ENCODE measurements at places on chromosomes 11 and 22.

DNA sequence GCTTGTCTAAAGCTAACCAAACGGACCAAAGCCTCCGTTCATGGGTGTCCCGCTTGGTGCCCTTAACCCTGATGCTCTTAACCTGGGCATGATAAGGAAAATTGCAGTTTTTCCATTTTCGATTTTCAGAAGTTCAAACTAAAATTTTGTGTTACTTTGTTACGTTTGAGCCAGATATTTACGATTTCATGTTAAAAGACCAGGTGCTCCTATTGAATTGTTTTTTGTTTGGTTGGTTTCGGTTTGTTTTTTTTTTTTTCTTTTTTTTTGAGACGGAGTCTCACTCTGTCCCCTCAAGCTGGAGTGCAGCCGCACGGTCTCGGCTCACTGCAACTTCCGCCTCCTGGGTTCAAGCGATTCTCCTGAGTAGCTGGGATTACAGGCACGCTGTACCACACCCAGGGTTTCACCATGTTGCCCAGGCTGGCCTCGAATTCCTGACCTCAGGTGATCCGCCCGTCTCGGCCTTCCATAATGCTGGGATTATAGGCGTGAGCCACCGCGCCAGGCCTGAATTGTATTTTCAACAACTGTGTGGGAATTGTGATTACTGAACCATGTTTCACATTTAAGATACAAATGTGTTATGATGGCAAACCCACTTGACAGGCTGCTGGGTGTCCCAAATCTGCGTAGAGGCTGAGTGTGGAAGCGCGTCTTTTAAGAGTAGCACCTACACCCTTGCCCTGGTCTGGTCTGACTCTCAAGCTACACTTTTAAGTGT, 864 bp upstream of the USP28 start:
- DNase-seq = no peak

GRCh38 chr22:27668828-27669797, 132.4 kb downstream of the MN1 start:
- peak; percentile 89 for DNase-seq

DNA sequence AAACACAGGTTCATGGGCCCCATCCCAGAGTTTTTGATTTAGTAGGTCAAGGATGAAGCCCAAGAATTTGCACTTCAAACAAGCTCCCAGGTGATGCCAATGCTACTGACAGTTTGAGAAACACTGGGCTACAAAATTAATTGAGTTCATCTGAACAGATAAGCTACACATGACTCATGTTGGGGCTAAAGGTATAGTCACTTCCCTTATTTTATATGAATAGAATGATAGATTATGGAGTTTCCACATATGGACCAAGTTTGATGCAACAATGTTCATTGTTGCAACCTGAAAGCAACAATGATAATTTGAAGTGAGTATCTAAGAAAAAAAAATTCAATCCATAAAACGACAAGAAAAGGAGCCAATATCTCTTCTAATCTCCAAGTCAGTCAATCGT, 54.9 kb downstream of the SOX6 start:
- DNase-seq = no peak

DNA sequence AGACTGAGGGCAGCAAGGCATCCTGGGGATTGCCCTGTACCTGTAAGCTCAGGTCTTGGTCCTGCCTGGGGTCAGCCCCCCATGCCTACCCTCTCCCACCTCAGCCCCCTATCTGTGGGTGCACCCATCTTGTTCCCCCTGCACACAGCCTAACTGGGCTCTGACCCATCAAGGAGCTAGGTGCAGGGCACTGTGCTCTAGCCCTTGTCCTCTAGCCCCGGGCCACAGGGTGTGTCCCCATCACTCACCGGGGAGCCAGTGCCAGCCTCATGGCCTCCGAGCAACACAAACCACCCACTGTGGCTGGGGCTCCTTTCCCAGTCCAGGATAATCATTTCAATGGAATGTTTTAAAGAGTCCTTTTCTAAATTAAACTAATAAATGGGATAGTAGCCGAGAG, 293.9 kb upstream of the PLET1 start:
- DNase-seq = no peak

DNA sequence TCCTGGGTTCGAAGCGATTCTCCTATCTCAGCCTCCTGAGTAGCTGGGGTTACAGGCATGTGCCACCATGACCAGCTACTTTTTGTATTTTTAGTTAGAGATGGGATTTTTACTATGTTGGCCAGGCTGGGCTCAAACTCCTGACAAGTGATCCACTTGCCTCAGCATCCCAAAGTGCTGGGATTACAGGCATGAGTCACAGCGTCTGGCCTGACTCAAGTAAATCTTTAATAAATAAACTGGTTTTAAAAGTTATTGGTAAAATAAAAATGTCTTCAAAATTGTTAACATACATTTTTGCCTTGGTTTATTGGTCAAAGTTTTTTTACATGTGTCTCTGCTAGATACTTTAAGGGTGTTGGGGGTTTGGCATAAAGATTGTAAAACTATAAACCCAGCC, 7.3 kb upstream of the PES1 start:
- no peak for DNase-seq

DNA sequence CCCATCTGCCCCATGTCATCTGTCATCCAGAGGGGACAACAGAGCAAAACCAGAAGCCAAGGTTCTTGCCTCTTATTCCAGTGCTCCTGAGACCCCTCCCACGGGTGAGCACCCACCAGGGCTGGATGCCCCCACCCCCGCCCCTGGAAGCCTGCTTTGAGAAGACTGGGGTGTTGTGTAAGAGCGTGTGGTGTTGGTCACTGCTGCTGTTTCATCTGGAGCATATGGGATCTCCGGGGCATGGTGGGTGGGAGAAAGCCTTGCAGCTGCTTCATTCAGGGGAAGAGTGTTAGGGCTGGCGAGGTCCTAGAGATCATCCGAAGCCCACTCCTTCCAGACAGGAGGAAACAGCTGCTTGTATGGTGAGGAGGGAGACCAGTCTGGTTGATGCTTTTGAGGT, 54.1 kb downstream of the CHRDL2 start:
- peak; percentile 35 for DNase-seq

GRCh38 chr11:11458485-11458884, 105.4 kb upstream of the CSNK2A3 start:
- no peak for DNase-seq

GRCh38 chr22:38051900-38052862, 5.0 kb upstream of the PICK1 start:
- peak; percentile 92 for DNase-seq

DNA sequence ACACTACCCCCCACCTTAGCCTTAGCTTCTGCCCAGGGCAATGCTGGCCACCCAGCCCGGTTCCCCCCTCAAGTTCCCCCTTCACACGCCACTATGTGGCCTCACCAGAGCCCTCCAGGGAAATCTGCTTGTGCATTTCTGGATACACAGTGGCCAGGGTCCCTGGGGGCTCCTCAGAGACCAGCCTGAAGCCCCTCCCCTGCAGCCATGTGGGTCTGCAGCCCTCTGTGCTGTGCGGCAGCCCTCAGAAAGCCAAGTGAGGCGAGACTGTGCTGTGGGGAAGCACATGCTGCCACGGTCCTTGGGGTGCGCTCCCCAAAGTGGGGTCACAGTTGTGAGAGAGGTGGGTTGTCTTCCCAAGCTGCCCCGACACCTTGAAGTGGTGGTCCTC, 2.1 kb upstream of the PLXNB2 start:
- no peak for DNase-seq

DNA sequence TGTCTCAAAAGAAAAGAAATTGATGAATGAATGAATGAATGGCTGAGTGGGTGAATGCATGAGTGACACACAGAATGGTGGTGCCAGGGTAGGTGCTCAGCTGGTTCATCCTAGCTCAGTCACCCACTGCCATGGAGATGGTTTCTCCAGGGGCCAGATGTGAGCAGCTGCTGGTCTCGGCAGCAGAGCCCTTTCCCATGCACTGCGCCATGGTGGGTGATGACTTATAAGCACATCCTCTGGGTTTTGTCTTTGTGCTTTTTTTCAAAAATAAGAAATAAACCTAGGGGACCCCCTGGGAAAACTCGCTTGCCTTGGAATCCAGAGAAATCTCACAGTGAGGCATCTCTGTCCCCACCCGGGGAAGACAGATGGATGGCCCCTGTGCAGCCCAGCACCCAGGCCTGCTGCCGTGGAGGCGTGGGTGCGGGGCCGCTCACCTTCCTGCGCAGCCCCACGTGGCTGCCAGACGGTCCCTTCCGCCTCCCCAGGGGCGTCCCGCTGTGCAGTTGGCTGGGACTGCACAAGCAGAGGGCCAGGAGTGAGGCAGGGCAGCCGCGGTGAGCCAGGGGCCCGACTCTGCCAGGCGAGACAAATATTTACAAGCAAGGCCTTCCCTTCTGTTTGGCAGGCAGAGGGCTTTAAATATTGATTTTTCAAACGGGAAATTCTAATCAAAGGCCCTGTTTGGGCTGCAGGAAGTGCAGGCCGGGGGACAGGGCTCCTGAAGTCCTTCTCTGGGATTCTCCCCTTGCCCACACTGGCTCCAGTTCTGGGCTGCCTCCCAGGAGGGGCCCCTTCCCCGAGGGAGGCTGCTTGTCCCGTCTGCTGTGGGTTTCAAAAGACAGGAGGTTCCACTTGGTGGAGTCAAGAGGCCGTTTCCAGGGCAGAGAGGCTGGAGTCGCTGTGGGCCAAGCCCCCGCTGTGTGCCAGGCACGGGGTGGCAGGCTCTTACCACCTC, 24.3 kb downstream of the MPPED1 start:
- no peak for DNase-seq

DNA sequence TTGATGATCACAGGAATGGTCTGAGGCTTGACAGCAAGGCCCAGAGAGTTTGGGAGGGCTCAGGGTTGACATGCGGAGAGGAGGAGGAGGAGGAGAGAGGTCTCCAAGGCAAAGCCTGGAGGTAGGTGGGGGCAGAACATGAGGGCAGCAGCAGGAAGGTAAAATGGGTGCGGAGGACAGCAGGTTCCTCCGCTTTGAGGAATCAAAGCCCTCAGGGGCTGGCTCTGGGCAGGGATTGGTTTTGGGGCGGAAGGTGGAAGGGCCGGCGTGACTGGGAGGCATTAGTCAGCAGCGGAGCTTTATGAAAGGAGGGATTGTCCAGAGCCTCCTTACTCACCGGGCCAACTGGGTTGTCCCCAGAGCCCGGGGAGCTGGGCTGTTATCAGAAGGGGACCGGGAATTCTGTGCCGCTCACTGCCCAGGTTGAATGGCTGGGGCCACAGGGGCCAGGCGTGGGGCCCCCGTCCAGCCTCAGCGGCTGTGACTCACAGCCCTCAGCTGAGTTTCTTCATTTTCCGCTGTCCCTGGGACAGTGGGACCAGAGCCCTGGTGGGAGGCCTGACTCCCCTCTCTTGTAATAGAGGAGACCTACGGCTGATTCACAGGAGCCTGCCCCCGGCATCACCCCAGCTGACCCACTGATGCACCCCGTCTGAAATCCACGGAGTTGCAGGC, 36.2 kb downstream of the LIF start:
- peak; percentile 98 for DNase-seq

- no peak for DNase-seq
Measured at GRCh38 chr22:11605468-11605981, 3922.5 kb upstream of the OR11H1 start.

DNA sequence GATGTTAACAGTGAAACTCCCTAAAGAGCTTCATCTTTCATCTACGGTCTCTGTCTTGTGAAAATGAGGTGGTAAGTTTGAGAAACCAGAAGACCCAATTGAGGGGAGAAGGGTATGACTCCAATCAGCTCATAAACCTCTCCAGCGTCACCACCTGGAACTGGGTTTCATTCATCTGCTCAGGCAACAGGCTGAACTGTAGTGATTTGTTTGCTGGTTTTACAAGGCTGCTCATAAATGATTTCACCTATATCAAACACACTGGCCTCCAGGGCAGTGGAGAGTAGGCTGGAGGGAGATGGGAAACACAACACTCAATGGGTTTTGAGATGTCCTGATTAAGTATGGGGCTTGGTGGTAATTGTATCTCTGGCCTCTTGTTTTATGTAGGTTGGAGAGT, 79.0 kb downstream of the EFCAB6 start:
- DNase-seq = no peak

GRCh38 chr22:48600171-48600570, 1227.5 kb downstream of the BRD1 start:
- no peak for DNase-seq

- DNase-seq = no peak
Measured at GRCh38 chr11:67204822-67205221, 61.5 kb upstream of the GRK2 start.

GRCh38 chr11:28739489-28740280, 631.5 kb downstream of the METTL15 start:
- no peak for DNase-seq

- no peak for DNase-seq
Measured at GRCh38 chr11:117160826-117161225, 16.7 kb downstream of the PAFAH1B2 start.

- DNase-seq = peak; percentile 79
Measured at GRCh38 chr11:20058749-20059458, 101.4 kb downstream of the DBX1 start.

- peak; percentile 62 for DNase-seq
Measured at GRCh38 chr11:73265853-73266645, 6.1 kb upstream of the P2RY6 start.

DNA sequence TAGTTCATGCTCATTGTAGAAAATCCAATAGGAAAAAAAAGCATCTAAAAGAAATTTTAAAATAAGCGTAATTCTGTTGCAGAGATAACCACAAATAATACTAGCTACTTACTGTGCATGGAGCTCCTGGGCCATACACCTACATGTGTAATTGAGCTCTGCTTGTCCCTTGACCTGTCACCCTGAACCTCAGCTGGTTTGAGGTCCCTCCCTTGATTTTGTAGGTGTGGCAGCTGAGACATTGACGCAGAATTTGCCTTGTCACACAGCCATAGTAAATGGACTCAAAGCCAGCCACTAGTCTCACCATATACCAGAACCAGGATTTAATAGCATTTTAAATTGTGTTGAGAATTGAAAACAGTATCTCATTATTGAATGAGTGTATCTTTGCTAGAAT, 135.3 kb downstream of the MORC2 start:
- no peak for DNase-seq

DNA sequence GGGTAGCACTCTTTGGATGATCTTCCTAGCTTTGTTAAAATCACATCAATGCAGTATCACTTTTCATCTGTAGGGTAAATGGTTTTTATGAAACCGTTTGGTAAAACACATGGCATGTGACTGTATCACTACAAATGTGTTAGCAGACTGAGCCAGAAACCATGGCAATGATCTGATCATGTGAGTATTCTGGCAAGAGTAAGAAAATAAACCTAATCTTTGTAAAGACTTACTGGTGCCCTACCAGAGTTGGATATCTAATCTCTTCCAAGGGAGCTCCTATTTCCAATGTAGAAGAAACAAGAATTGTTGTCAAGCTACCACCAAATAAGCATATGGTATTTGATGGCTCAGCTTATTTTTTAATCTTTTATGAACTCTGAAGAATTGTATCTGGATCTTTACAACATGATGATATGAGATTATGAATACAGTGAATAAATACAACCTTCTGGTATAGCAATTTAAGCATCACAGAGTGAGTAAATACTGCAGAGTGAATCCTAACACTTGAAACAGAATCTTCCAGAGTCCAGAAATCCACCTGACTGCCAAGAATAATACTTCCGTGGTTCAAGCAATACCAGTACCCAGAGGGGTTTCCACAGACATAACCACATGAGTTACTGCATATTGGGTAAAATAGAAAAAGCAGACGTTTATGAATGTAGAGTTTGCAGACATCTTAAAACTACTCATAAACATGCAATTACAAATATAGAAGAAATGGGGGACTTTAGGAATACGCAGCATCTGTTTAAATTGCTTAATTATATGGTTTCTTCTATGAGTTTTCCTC, 238.8 kb downstream of the TTC28 start:
- DNase-seq = no peak

GRCh38 chr11:48017105-48017830, 36.9 kb downstream of the PTPRJ start:
- DNase-seq = no peak

- peak; percentile 37 for DNase-seq
Measured at GRCh38 chr11:17607083-17607429, 60.0 kb downstream of the OTOG start.

GRCh38 chr11:66337103-66337899, 1.1 kb upstream of the RIN1 start:
- peak; percentile 60 for DNase-seq
